Skin of body (tissue), 3 donors: ENCODE measurements at places on chromosomes 5 and 9. TPM values are rescaled to one million over a fixed set of nuclear protein-coding genes. Genes with fewer than 3 reads are reported as not detected.

NR2F1 gene
- 4.8 TPM for total RNA-seq

SPINK13 gene
- total RNA-seq: not detected

PTRH1 gene
- 11.8 TPM for total RNA-seq

ANKRD31 gene
- 0.30 TPM for total RNA-seq

RNF224 gene
- total RNA-seq: not detected

FYB1 gene
- 6.2 TPM for total RNA-seq

CCL27 gene
- total RNA-seq: 7.6 TPM

KCNN2 gene
- total RNA-seq: 3.5 TPM

CMBL gene
- total RNA-seq: 16.9 TPM

ESM1 gene
- 4.6 TPM for total RNA-seq
